Activated B cell treated with CpG ODN at 0.5 μM for 24 hours (primary cell): ENCODE measurements at places on chromosomes 4 and X.

- no peak for DNase-seq
These were observed 257.1 kb downstream of the BANK1 start for GRCh38 chr4:102047616-102048015.

GRCh38 chr4:121877041-121877773 is 6.9 kb upstream of the BBS7 start:
- DNase-seq = no peak

- no peak for DNase-seq
These were observed 517.5 kb downstream of the MID1IP1 start for GRCh38 chrX:39318506-39319343.

DNA sequence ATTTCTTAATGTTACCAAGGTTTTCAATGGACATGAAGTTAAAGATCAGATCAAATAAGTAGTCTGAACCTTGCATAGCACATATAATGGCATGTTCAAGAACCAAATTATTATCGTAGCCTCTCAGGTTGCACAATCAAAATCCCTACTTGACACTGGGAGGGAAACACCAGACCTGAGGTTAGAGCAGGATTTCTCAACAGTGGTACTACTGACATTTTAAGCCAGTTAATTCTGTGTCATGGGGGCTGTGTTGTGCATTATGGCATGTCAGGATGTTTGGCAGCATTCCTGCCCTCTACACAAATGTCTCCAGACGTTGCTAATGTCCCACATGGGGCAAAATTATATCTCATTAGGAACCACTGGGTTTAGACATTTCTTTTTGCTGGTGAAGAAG is 20.8 kb downstream of the RLIM start:
- no peak for DNase-seq

DNA sequence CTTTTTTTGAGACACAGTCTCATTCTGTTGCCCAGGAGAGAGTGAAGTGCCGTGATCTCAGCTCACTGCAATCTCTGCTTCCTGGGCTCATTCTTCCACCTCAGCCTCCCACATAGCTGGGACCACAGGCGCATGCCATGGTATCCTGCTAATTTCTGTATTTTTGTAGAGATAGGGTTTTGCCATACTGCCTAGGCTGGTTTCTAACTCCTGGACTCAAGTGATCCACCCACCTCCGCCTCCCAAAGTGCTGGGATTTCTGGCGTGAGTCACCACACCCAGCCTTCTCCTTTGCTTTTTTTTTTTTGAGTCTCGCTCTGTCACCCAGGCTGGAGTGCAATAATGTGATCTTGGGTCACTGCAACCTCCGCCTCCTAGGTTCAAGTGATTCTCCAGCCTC is 94.1 kb downstream of the PDS5A start:
- no peak for DNase-seq

GRCh38 chrX:76821276-76821675 is 393.8 kb downstream of the MAGEE1 start:
- no peak for DNase-seq

GRCh38 chr4:85081196-85081595 is 114.7 kb upstream of the WDFY3 start:
- no peak for DNase-seq

DNA sequence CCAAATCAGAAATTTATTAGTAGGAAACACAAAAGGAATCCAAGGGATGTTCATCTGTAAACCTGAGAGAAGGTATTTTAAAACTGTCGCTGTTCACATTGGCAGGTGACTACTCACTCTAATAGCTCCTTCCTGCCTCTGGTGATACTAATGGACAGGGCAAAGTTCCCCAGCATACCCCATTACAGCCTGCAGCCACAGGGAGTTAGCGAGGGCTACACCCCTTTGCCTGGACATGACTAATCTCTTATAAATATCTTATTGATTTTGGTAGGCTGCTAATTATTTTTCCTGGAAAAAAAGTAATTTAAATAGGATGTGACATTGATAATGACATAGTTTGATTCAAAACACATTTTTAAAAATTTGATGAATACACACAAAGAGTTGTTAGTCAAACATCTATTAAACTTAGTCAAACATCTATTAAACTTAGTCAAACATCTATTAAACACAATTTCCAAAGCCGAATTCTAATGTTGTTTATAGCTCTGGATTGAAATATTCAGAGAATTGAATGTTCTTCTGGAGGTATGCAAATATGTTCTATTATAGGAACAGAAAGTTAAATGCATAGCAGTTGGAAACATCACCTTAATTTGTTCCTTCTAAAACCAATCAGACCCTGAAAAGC is 83.0 kb upstream of the CBR4 start:
- no peak for DNase-seq

DNA sequence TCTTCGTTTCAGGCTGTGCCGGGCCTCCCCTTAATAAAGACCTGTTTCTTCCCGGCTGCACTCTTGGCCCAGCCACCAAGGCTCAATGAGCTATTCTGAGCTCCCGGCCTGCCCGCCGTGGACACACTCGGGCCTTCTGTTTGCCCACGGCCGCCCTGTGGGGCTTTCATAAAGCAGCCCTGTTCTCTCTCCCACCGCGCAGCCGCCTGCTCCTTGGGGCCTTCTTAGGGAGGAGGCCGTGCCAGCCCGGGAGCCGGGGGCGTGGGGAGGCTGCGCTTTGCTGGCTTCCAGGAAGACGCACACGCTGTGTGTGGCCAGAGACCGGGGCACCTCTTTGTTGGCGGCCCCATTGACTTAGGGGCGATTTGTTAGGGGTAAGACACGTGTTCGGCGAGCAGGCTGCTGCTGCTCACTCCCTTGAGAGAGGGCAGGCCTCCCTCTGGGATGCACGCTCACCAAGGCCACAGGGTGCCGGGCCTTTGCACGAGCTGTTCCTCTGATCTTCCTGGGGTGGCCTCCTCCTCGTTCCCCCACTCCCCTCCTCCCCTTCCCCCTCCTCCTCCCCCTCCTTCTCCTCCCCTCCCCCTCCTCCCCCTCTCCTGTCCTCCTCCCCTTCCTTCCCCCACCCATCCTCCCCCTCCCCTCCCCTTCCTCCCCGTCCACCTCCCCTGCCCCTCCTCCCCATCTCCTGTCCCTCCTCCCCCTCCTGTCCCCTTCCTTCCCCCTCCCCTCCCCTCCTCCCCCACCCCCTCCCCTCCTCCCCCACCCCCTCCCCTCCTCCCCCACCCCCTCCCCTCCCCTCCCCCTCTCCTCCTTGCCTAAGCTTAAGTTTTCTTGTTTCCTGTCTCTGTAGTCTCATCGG is 11.3 kb downstream of the BLOC1S4 start:
- DNase-seq = no peak

- no peak for DNase-seq
These were observed 25.2 kb downstream of the TIGD2 start for GRCh38 chr4:89136525-89136924.

DNA sequence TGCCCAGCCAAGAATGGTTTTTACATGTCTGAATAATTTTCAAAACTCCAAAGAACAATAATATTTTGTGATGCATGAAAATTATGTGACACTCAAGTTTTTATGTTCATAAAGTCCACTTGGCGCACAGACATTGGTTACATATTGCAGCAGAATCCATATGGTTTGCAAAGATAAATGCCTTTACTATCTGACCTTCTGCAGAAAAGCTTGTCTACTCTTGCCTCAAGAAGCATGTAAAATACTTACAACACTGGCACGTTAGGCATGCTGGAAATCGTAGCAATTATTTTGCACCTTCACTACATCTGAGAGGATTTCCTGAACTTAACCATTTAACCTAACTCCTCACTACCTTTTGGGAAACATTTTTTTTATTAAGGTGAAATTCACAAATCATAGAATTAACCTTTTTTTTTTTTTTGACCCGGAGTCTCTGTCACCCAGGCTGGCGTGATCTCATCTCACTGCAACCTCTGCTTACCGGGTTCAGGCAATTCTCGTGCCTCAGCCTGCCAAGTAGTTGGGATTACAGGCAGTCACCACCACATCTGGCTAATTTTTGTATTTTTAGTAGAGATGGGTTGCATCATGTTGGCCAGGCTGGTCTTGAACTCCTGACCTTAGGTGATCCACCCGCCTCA is 3.5 kb upstream of the XG start:
- no peak for DNase-seq

DNA sequence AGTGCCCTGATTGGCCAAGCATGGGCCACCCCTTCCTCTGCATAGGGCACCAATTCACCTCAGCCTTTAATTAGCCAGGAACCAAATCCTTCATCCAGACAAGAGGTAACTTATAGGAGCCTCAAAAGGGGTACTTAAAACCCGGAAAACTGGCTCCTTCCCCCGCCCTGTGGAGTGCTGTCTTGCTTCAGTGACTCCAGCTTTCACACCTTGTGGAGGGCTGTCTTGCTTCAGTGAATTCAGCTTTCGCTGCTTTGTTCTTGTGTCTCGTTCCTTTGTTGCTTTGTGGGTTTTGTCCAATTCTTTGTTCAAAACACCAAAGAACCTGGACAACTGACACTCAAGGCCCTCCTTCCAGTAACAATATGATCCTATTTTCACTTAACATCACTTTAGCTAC is 82.2 kb upstream of the FRG1 start:
- DNase-seq = no peak

DNA sequence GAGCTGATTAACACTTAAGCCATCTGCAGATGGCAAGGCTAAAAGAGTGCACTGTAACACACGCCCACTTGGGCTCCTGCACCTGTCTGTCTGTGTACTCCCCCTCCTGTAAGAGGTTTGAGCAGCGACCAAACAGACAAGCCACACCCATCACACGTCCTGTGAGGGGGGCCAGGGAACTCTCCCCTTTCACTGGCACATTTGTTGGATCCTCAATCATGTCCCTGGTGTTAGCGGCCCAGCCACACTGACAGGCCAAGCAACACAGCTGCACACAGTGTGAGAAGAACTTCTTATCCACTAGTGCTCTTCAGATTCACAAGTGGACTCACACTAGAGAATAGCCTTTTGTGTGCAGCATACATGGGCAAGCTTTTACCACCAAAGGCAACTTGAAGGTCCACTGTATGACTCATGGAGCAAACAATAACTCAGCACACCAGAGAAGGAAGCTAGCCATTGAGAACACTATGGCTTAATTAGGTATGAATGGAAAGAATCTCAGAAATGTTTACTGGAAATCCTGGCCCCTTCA is 29.1 kb upstream of the UTP14A start:
- no peak for DNase-seq

GRCh38 chrX:18973527-18974192 is 10.3 kb downstream of the PHKA2 start:
- DNase-seq = no peak

DNA sequence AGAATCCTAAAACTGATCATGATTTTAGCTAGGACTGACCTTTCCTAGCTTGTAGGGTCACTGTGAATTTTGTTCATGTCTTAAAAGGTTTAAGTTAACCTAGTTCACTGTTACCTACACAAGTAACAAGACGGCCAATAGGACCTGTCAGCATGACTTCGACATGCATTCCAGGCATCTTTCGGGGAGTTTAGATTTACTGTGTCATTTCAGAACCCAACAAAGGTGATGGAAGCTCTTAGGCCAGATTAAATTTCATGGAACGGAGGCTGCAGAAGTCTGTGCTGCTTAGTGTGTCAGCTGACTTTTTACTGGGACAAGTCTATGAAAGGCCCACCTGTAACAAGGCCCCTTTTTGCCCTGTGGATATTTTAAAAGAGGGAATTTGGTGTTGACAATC is 93.1 kb downstream of the GATB start:
- DNase-seq = no peak

GRCh38 chr4:104393655-104394324 is 100.9 kb downstream of the CXXC4 start:
- DNase-seq = no peak

GRCh38 chrX:37644381-37645305 is 40.9 kb upstream of the XK start:
- DNase-seq = no peak

DNA sequence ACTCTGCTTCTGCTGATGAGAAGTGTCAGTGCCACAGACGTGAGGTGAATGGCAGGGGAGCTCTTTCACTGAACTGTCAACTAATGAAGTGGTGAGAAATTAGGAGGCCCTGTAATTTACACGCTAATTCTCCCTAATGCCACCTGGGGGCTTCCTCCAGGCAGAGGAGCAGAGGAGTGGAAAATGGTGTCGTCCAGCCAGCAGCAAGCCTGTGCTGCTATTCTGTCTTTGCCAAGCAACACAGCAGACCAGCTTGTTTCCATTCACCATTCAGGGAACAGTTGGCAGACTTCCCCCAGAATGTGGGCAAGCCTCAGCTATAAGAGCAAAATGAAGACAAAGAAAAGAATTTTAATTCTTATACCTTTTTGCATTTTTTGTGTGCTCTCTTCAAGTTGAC is 245.2 kb upstream of the TET2 start:
- no peak for DNase-seq

GRCh38 chr4:23938796-23939195 is 48.9 kb upstream of the PPARGC1A start:
- no peak for DNase-seq

DNA sequence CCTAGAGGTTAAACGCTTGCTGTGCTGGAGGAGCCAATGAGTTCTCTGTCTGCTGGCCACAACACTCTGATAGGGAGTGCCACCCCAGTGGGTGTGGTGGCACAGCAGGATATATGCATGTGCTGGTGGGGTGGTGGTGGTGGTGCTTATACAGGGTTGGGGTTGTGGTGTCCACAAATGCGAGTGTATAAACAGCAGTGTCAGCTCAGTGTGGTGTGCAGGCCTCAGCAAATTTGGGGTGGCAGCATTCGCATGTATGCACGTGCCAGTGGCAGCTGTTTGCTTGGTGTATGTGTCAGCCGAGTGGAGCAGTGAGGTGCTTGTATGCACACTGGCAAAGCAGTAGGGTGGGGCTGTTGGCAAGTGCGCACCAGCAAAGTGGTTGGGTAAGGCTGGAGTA is 157.4 kb downstream of the FAM47A start:
- DNase-seq = no peak

GRCh38 chrX:79231662-79232061 is 87.2 kb downstream of the GPR174 start:
- DNase-seq = no peak

GRCh38 chr4:171719691-171720090 is 93.5 kb upstream of the GALNTL6 start:
- no peak for DNase-seq

DNA sequence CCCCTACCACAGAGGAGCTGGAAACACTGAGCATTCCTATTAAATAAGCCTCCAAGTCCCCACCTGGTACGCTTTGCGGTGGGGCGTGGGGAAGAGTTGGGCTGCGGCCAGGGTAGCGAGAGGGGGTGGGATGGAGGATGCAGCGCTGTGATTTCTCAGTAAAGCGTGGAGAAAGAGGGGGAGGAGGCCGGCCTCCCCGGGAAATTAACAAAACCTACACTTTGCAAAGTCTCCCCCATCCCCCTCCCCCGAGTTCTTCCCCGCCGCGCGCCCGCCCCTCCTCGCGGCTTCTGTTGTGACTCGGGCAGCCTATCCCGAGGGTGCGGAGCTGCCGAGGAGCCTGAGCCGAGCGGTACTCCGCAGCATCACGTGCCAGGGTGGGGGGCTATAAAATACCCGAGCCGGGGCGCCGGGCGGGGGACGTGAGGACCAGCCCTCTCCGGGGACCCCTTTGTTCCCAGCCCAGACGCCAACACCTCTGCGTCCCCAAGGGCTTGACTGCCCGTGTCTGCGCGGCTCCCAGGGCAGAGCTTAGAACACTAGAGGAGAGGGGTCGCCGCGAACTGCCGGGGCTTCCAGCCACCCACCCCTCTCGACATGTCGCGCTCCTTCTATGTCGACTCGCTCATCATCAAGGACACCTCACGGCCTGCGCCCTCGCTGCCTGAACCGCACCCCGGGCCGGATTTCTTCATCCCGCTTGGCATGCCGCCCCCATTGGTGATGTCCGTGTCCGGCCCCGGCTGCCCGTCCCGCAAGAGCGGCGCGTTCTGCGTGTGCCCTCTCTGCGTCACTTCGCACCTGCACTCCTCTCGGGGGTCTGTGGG is at the start of gene GSX2:
Gene GSX2, plus strand, starts transcription at position 416 of the 827 bp plus-strand sequence. Its CDS starts 182 bp downstream, at position 598.
- no peak for DNase-seq
